ENCODE measurements at places on chromosomes 6 and 20.

- peak; percentile 39 for DNase-seq
Observed at GRCh38 chr20:1503564-1504227, 12.5 kb upstream of the SIRPB2 start.

DNA sequence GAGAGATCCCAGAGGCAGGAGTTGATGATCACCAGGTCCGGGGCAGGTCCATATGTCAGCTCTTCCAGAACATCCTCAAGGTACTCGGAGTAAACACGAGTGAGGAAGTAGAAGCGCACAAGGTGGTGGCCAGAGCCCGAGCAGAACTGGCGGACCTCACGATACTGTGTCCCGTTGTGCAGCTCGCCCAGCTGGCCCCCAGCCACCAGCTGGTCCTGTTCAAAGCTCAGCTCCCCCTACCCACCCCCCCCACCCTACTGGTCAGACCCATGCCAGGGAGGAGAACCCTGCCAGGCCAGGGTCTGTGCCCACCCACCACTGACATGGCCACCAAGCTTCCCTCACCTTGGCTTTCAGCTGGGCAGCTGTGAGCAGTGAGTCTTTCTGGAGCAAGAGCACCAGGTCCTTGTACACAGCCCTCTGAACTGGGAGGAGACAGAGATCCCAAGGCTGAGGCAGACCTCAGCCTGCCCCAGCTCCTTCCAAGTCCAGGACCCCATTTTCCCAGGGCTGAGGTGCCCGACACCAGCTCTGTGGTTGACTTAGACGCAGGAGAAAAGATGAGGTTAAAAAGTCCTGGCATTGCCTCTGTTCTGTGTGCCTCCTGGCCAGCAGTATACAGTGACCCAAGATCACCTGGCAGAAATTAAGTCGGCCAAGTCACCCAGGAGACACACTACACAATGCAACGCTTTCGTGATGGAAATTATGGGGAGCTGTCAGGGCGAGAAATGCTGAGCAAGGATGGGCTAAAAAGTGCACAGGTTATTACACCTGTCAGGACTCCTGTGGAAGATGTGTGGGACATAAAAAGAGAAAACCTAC, 1.4 kb downstream of the PCED1A start:
- DNase-seq: no peak

GRCh38 chr20:45336530-45337366, 11.5 kb downstream of the SDC4 start:
- DNase-seq: no peak

- DNase-seq: no peak
Observed at GRCh38 chr20:22944936-22945335, 90.2 kb upstream of the SSTR4 start.

GRCh38 chr6:79984261-79984660, 20.2 kb upstream of the TTK start:
- DNase-seq: no peak

DNA sequence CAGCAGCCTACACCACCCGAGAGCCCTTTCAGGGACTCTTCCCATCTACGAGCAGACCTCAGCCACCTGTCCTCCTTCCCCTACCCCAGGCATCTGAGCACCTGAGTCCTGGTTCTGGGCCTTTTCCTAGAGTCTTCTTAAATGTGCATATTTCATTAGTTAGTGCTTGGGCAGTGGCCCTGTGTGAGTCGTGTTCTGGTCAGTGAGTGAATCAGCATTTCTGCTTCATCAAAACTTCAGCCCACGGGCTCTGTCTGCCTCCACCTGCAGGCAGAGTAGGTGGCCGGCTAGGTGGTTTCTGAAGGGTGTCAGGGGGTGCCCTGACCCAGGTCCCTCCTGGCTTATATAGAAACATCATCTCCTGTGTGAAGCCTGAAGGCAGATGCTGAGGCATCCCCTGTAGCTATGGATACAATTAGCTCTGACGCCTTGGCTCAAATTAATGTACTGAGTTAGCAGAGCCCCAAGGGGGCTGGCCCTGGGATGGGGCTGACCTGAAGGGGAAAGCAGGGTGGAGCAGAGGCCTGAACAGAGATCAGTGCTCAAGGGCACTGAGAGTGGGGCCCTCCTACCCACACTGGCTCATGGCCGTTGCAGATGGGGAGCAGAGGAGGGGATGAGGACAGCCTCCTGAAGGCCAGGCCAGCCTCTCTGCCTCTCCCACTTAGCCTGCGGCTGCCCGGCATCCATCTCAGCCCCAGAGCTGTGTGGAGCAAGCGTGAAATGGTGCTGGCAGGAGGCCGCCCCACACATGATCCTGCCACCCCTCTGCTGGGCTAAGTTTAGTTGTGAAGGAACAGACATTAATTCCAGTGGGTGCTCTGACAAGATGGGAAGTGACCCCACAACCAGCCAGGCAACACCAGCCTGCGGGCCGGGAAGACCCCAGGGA, 13.6 kb downstream of the IP6K3 start:
- no peak for DNase-seq

DNA sequence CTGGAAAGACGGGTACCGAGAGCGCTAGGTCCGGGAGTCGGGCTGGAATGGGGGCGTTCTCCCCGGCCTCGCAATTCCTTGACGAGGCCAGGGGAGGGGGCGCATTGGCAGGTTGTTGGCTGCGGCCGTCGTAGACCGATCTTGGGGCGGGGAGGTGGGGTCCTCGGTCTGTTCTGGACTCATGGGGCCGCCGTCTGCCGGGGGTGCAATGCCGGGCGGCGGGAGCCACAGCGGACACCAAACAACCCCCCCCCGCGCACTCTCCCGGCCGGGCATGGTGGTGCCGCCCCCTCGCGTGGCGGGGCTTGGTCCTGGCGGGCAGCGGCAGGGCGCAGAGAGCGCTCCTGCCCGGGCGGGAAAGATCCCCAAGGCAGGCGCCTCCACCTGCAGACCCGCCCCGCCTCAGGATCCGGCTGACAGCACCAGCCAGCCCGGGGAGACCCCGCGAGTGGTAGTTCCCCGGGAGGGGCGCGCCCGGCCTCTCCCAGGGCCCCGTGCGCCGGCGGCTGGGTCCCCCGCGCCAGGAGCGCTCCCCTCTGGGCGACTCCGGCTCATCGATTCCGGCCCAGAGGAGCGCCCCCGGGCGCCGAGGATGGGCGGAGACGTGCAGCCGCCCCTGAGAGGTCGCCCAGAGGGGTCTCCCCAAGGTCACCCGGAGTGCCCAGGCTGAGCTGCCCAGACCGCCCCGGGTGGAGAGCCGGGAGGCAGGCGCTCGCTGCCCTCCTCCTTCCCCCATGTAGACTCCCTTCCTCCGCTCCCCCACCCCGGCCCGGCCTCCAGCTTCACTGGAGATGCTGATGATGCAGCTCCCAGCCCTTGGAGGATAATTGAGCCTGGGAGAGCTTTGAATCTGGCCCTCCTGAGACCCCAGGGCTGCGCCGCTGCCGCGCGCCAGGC, 709 bp downstream of the PPP1R16B start:
- DNase-seq: peak; percentile 66

GRCh38 chr6:157152556-157152955, 170.8 kb downstream of the TMEM242 start:
- no peak for DNase-seq

DNA sequence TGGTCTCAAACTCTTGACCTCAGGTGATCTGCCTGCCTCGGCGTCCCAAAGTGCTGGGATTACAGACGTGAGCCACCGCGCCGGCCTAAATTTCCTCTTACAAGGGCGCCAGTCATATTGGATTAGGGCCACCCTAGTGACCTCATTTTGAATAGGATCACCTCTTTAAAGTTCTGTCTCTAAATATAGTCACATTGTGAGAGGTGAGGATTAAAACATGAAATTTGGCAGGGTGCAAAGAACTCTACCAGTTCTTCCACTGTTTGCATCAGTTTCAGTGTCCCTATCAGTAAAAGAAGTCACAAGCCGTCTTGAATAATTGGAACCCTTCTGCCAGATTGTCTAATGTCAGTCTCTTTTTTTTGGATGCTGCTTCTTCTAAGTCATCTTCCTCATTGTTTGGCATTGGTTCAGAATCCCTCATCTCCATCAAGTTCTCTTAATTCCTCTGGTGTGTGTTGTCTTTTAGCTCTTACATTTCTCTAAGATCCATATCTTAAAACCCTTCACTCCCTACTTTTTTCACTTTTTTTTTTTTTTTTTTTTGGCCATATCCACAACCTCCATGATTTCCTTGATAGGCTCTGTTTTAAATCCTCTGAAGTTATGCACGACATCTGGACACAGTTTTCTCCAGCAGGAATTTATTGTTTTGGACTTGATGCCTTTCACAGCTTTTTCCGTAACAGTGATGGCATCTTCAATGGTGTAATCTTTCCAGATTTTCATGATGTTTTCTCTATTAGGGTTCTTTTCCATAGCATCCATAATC, 56.8 kb downstream of the NCOA3 start:
- DNase-seq: no peak

GRCh38 chr6:121965739-121966138, 433.7 kb upstream of the HSF2 start:
- DNase-seq: no peak
